ENCODE measurements at places on chromosomes 12 and 14.

DNA sequence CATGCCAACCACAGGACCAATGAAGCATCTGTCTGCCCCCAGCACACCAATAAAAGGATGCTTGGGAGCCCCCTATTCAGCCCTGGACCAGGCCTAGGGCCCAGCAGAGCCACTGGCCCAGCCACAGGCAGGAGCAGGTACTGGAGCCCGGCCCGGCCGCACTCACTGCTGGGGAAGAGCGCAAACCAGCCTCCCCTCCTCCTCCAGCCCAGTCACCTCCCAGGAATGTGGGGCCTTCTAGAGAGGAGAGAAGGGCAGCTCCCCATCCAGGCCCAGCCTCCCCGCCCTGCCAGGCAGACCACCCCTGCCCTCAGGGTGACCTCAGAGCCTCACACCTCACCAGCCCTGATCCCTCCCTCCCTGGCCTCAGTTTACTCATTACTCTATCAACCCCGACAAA is 56.2 kb downstream of the CCNK start:
- DNase-seq, result no peak

DNA sequence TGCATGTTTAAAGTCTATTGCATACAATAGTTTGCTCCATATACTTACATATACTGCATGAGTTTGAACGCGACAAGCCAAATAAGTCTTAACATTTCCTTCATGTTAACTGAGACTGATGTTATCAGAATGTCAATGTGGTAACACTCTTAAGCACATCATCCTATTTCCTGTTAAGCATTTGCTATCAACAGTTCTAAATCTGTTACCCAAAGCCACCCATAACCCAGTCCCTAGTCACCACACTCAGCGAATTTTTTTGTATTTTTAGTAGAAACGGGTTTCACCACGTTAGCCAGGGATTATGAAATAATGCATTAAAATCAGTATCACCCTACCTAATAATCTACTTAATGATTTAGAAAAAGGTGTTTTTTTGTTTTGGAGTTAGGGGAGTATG is 39.4 kb downstream of the HNRNPC start:
- DNase-seq, result peak; percentile 66

- DNase-seq, result no peak
Observed at GRCh38 chr12:65508276-65509035, 230.0 kb downstream of the MSRB3 start.

GRCh38 chr14:98748966-98749365 is 523.0 kb downstream of the BCL11B start:
- DNase-seq, result no peak

- peak; percentile 26 for DNase-seq
Observed at GRCh38 chr12:121893961-121894460, 5.4 kb downstream of the PSMD9 start.

DNA sequence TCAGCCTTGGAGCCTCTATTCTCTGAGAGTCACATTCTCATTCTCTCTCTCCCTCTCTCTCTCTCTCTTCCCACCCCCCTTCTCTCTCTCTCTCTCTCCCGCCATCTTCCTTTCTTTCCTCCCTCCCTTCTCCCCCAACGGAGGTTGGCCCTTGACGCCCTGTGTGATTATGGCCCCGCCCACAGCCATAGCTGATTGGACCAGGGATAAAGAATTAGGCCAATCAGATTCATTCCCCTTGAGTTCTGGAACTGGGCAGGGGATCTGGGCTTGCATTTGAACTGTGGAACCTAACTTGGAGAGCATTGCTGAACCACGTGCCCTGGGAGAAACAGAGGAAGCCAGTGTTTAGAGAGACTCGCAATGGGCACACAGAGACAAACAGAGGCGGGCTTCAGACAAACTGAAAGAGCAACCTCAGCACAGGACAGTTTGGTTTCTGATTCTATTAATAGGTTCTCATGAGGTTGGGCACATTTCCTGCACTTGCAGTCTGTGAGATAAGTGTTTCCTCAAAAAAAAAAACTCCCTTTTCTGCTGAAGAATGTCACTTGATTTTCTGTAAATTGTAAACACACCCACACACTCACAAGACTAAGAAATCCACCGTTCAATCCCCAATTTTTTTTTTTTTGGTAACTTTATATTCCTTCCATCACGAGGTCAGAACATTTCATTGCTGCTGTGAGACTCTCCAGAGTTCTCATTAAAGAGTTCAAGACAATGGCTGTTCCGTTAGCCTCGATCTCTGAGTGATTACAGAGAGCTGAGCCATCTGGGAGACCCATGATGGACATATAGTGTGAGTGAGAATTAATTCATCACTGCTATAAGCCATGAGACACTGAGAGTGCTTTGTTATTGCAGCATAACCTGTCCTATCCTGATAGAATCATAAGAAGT is 3.5 kb upstream of the P2RX7 start:
- DNase-seq, result peak; percentile 90

GRCh38 chr12:2980630-2981029 is 21.4 kb downstream of the TEAD4 start:
- no peak for DNase-seq

DNA sequence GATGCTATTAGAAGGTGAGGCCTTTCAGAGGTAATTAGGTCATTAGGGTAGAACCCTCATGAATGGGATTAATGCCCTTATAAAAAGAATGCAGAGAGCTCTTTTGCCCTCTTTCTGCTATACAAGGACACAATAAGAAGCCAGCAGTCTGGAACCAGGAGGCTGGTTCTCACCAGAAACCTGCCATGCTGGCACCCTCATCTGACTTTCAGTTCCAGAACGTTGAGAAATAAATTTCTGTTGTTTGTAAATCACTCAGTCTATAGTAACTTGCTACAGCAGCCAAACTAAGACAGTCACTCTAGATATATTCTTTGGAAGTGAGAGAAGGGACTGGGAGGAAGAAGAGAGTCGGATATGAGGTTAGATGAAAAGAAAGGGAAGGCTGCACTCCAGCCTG is 125.0 kb upstream of the MYF6 start:
- DNase-seq, result no peak

DNA sequence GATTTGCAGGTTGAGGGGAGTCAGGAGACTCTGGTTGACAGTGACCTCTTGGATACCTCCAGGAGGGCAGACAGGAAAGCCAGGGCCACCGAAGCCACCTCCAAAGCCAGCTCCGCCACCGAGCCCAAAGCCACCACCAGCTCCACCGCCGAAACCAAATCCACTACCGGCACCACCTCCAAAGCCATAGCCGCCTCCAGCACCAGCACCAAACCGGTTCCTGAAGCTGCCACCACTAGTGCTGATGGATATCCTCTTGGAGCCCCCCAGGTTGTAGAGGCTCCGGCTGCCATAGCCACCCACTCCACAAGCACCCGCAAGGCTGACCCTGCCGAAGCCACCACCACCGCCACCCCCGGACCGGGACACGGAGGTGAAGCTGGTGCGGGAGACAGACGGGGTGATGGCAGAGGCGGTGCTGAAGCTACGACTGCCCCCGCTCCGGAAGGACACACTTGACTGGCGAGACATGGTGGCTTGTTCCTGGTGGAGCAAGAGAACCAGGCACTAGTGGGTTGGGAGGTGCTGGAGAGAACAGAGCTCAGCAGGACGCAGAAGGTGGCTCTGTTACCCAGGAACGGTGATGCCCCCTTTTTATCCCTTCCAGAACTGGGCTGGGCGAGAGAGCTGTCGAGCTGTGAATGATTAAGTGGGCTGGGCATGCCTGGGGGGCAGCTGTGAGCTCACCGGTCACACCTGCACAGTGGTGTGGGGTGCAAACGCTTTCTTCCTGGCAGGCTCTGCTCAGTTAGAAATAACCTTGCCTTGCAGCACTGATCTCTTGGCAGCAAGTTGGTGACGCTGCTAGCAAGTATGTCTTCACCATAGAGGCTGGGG is at the start of gene KRT5:
TSS of gene KRT5 (minus strand) at position 569 of the 837 bp plus-strand sequence. CDS start at position 471, 98 bp downstream.
- no peak for DNase-seq

DNA sequence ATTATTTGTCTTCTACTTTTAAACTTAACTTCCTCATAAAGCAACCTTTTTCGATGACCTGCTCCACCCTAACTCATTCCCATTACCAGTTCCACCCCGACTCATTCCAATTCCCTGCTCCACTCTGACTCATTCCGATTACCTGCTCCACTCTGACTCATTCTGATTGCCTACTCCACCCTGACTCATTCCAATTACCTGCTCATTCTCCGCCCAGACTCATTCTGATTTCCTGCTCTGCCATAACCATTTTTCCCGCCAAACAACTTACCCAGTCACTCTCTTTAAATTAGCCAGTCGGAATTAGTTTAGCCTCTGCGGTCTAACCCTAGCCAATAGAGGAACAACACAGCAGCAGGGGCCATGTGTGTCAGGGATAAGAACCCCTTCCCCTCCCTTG is 249.1 kb downstream of the DPY19L2 start:
- no peak for DNase-seq

- DNase-seq, result peak; percentile 55
Observed at GRCh38 chr14:102819176-102819628, 42.0 kb downstream of the TRAF3 start.

- peak; percentile 44 for DNase-seq
Observed at GRCh38 chr12:93767524-93767863, 90.3 kb downstream of the CRADD start.

DNA sequence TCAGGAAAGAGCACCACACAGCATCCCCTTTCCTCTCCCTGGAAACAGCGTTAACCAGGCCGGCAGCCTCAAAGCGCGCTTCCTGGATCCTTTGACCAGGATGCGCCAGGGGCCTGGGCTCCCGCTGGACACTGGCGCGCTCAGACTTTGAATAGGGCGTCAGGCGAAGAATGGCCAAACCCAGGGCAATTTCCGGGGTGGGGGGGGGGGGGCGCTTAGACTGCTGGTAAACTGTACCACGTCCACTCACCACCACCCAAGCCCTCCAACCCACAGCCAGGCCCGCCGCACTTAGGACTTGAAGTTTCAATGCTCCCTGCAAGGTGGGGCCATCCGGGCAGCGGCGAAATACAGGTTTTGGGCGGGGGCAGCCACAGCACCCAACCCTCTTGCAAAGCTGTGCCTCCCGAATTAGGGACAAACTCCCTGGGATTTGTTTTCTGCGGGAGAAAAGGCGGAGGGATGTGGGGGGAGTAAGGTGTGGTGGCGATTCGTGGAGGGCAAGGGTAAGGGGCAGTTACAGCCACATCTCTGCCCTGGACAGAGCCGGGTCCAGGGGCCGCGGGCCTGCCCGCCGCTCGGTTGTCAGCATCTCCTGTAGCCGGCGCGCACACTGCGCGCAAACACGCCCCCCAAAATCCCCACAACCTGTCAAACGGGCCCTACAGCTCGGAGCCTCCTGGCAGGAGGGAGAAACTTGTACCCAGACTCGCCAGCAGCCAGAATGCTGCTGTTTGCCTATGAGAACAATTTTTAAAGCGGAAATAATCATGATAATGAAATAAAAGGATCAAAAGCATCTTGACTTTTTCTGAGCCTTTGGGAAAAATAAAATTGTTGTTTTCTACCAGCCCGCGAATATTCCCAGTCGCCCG is 958 bp downstream of the RTN1 start:
- no peak for DNase-seq

All from CD4-positive, alpha-beta T cell treated with Interleukin-2 at 100 ng/mL for 4 hours (primary cell).